ENCODE measurements at places on chromosomes 12 and 14. TPM values are rescaled to one million over a fixed set of nuclear protein-coding genes. Genes with fewer than 3 reads are reported as not detected.
A peak's percentile ranks its signal among the peaks of the same experiment; 100 is the strongest.

DNA sequence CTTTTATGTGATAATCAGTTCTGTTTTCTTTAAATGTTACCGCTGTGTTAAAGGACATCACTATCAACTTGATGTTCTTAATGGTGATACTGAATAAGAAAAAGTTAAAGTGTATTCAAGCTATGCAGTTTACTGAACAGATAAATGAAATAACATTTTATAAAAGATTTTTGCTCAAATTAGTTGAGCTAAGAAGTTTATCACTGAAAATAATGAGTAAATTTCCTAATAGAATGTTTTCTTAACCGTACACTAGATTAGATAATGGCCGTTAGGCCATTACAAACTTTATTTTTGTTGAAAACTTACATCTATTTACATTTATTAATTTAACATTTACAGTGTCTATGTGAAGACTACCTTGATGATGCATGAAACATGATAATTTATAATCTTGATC lies 25.0 kb downstream of the ATF7IP start:
- no peak for DNase-seq

GRCh38 chr12:40989785-40990184 lies 198.3 kb upstream of the PDZRN4 start:
- no peak for DNase-seq

DNA sequence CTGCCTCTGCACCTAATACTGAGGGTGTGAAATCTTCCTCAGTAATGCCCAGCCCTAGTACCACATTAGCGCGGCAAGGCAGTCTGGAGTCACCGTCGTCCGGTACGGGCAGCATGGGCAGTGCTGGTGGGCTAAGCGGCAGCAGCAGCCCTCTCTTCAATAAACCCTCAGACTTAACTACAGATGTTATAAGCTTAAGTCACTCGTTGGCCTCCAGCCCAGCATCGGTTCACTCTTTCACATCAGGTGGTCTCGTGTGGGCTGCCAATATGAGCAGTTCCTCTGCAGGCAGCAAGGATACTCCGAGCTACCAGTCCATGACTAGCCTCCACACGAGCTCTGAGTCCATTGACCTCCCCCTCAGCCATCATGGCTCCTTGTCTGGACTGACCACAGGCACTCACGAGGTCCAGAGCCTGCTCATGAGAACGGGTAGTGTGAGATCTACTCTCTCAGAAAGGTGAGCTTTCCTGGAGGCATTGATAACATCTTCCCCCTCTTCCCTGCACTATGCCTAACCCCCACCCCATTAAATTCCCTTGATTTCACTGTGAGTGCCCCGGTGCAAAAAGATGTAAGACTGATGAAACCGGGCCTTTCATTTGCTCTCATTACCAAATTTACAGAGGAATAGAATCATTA lies 291.4 kb downstream of the NAV3 start:
- DNase-seq = no peak

- DNase-seq = no peak
Measured at GRCh38 chr14:36221112-36221511, 44.6 kb upstream of the PTCSC3 start.

DNA sequence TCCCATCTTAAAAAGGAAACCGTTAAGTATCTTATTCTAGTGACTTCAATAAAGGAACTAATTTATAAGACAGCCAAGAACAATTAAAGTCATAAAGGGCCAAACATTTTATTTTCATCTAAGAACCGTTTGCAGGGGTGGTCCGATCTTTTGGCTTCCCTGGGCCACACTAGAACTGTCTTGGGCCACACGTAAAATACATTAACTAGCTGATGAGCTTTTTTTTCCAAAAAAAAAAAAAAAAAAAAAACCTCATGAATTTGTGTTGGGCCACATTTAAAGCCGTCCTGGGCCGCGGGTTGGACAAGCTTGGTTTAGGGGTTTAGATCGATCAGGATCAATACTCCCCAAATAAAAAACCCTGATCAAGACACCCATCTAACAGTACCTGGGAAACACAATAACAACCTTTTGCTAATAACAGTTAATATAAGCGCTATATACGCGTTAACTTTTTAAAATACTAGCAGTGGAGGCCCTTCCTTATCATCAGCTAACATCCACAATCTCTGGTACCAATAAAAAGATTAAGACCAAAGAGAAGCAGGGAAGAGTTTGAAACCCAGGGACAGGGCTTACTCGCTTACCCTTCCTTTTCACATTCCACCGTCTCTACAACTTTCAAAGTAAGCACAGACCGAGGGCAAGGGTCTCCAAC lies 1.1 kb downstream of the NAP1L1 start:
- DNase-seq = no peak

- no peak for DNase-seq
Measured at GRCh38 chr12:108757856-108758255, 26.5 kb upstream of the CORO1C start.

- DNase-seq = no peak
Measured at GRCh38 chr12:7319930-7320329, 16.1 kb downstream of the ACSM4 start.

GRCh38 chr12:100229036-100229635 lies 28.5 kb downstream of the ACTR6 start:
- no peak for DNase-seq

- no peak for DNase-seq
Measured at GRCh38 chr14:51704545-51704944, 52.8 kb downstream of the FRMD6 start.

GRCh38 chr12:58564721-58565120 lies 355.6 kb downstream of the LRIG3 start:
- no peak for DNase-seq

- DNase-seq = no peak
Measured at GRCh38 chr14:88934351-88934806, 109.9 kb downstream of the TTC8 start.

GRCh38 chr12:39692258-39692853 lies 72.8 kb upstream of the ABCD2 start:
- no peak for DNase-seq

GRCh38 chr12:45426294-45426693 lies 210.4 kb downstream of the ANO6 start:
- no peak for DNase-seq

DNA sequence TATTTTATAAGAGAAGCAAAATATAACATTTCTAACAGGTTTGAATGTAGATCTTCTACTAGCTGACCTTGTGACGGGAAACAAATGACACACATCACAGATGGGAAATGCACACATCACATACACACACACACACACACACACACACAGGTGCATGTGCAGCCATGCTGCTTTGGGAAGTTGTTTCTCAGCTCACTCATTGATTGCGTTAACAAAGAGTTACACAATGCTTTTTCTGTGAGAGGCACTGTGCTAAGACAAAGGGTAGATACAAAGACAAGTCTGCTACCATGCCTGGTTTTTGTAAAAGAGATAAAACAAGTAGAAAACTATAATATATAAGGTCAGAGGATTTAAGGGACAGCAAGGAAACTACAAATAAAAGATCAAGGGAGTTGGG lies 1.3 kb upstream of the NR1H4 start:
- DNase-seq = no peak

DNA sequence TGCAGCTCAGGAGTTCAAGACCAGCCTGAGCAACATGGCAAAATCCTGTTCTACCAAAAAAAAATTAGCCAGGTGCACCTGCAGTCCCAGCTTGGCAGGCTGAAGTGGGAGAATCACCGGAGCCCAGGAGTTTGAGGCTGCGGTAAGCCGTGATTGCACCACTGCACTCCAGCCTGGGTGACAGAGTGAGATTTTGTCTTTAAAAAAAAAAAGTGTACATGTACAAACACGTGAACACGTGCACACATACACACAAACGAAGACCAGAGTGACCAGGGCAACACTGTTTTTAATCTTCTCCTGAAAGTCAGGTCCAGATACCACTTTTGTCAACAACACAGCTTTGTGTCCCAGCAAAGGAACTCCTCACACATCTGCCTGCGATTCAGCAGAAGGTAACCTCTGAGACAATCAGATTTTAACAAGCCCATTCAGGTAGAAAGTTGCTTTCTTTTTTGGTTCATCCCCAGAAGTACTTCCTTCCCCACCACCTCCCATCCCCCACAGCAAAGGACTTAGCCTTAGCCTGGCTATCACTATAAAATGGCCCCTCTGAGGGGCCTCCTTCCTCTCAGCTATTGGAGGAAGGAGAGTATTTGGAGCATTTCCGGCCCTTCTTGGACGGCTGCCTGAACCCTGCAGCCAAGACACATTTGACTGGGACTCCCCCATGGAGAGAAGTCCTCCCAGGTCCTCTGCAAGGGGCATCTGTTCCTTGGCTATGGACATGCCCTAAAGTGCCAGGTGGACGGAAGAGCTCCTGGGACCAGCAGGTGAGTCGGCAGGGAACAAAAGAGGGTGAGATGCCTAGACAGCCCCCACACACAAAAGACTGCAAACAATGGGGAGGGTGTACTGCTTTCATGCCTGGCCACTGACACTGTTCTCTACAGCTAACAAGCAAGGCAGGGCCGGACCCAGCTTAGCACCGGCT lies 9.8 kb downstream of the CTDSP2 start:
- DNase-seq = no peak

GRCh38 chr14:30234966-30235365 lies 307.3 kb upstream of the PRKD1 start:
- no peak for DNase-seq

DNA sequence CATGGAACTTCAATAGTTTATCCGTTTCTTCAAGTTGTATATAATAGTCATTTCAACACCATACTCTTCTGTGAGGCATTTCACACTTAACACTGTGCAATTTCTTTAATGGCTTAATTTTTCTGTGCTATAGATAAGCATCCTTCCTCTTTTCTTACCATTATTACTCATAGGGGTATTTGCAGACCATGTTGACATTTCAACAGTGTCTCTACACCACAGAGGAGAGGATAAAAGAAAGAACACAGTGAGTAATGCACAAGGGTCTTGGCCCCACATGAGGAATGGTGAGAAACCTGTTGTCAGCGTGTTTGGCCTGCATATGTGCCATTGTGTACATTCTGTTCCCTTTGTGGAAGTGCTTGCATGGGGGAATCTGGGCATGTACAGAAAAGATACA lies 421.5 kb upstream of the MDGA2 start:
- no peak for DNase-seq

- no peak for DNase-seq
Measured at GRCh38 chr12:107440606-107441005, 245.0 kb upstream of the PWP1 start.

DNA sequence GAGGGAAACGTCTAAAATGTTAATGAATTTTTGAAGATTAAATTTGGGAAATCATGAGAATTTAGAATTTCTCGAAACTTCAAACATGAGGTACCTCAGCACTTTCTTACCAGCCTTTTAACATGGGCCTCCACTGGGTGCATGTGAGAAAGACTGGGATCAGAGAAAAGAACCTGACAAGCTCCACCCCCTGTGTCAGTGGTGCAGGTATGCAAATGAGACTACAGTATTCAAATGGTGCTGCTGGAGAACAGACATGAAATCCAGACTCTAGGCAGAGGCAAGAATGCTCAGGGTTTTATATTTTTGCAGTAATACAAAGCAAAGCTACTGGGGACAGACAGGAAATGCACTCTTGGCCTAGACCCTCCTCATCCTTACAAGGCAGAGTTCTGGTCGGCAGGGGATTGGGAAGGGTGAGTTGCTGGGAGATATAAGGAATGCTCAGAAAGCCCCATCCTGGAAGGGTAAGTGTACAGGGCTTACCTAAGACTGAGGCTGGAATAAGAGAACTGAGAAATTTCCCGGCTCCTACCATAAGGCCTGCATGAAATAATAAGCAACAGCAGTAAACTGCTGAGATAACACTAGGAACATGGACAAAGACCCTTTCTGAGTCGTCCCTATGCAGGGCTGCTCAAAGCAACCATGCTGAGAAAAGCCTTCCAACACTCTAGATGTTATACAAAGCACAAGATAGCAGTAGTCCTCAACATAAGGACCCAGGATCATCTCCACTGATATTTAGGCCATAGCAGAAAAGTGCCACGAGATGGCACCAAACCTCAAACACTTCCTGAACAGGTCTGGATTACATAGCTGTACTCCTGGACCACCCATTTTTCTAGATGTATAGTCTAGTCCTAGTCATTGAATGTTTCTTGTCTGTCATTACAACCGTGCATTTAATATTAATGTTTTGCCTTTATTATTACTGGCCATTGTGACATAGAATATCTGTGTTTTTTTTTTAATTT lies 260.8 kb downstream of the RASSF9 start:
- peak; percentile 25 for DNase-seq

DNA sequence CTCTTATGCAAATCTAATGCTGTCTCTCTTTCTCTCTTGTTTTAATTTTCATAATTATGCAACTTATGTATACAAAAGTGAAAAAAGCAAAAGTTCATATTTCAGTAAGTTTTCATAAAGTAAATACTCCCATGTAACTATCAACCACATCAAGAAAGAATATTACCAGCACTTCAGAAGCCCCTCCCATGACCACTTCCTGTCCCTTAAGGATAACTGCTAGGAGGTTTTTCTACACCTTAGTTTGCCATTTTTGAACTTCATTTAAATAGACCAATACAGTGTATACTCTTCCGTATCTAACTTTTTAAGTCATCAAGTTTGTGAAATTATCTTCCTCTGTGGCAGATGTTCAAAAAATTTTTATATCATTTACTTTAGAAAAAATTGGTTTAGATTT lies 547 bp upstream of the OR4K15 start:
- DNase-seq = no peak

GRCh38 chr14:99875421-99875820 lies 82.2 kb downstream of the EML1 start:
- DNase-seq = no peak

GRCh38 chr12:123131291-123131832 lies 19.5 kb downstream of the PITPNM2 start:
- no peak for DNase-seq

GRCh38 chr12:20832911-20833310 lies 22.4 kb downstream of the SLCO1B3 start:
- DNase-seq = no peak

DNA sequence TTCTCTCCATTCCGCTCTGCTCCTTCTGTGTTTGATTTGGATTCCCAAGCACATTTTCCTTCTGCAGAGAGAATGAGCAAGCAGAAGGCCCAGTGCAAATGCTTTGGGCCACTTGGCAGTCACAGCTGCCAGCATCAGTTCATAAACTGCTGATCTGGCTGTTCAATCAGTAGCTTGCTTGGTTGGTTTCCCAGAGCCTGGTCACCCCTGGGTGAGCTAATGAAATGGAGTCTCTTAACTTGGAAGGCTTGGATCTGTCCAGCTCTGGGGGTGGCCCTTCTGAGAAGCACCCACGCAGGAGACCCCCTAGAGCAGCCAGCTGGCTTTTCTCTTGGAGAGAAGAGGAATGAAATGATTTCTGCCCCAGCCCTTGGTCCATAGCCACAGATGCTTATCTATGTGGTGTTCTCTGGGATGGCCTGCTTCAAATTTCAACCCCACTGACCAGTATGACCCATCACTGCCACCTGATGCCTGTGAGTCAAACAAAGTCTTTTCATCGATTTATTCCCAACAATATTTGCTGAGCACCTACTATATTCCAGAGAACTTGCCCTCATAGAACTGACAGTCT lies 30.3 kb downstream of the FAIM2 start:
- no peak for DNase-seq

Gene FBXO33
- 13.6 TPM for total RNA-seq

Gene PRH2
- total RNA-seq = not detected

Gene BCDIN3D
- 2.2 TPM for total RNA-seq

Gene KRT75
- total RNA-seq = not detected

Gene ZC2HC1C
- 5.6 TPM for total RNA-seq

Gene SLC38A4
- 0.46 TPM for total RNA-seq

Gene CRIP1
- 88.6 TPM for total RNA-seq
